ENCODE measurements at places on chromosomes 2 and 18.

GRCh38 chr2:58921676-58922075, 680.6 kb upstream of the FANCL start:
- DNase-seq = no peak

- peak; percentile 62 for DNase-seq
Observed at GRCh38 chr2:85551698-85552678, 9.3 kb downstream of the GGCX start.

DNA sequence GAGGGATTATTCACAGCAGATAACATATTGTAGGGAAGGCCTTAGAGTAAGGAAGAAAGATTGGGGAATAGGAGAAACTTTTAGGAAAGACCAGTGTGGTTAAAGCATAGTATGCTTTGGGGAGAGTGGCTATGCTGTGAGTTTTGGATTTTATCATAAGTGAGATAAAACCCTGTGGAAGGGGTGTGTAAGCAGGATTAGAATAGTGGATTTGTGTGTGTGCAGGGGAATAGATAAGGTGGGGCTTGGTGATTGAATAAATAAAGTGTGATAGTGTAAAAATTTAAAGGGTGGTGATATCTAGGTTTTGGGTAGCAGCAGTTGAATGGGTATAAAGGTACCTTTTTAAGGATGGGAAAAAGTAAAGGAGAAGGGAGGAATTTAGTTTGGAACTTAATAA, 137.7 kb downstream of the NCOA1 start:
- DNase-seq = no peak

DNA sequence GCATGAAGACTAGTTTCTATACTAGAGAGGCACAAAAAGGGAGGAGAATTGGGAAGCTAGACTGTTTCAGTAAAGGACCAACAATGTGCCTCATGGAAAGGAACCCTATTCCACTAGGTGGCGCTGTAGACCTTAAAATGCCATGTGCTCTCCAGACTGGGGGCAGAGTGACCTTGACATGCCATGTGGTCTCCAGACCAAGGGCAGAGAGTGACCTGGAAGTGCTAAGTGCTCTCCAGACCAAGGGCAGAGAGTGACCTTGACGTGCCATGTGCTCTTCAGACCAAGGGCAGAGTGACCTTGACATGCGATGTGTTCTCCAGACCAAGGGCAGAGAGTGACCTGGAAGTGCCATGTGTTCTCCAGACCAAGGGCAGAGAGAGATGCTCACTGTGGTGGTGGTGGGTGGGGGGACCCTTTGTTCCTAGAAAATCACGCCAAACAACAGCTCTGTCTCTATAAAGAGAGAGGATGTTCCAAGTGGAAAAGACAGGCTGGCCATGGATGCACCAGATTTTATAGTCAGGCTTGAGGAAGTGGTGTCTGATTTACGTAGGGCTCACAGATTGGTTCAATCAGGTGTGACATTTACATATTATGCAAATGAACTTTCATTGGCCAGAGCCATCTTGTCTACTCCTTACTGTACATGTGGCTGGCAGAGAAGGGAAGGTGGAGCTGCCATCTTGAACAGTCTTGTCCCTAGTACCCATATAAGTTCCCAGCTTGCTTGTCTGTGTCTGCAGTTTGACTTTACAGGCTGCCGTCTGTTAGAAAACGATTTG, 344.0 kb upstream of the DDX18 start:
- DNase-seq = peak; percentile 26

- DNase-seq = no peak
Observed at GRCh38 chr2:172672114-172672513, 63.5 kb upstream of the RAPGEF4 start.

DNA sequence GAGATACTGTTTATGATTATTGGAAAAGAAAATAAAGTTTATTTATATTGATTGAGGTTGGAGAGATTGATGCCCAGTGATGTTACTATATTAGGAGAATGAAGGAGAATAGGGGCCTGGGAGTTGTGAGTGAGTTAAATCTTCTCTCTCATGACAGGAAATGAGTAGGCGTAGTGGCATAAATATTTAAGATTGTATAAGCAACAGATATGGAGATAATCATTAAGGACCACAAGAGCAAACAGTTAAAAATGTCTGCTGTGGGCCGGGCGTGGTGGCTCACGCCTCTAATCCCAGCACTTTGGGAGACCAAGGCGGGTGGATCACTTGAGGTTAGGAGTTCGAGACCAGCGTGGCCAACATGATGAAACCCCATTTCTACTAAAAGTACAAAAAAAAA, 62.7 kb downstream of the PTRHD1 start:
- no peak for DNase-seq

- no peak for DNase-seq
Observed at GRCh38 chr2:197322724-197323720, 12.4 kb upstream of the ANKRD44 start.

Data from NCI-H1105 treated with DMSO at 0.1 percent for 48 hours (cell line).